NCI-H1694 (cell line): ENCODE measurements at places on chromosomes 5 and 9.

DNA sequence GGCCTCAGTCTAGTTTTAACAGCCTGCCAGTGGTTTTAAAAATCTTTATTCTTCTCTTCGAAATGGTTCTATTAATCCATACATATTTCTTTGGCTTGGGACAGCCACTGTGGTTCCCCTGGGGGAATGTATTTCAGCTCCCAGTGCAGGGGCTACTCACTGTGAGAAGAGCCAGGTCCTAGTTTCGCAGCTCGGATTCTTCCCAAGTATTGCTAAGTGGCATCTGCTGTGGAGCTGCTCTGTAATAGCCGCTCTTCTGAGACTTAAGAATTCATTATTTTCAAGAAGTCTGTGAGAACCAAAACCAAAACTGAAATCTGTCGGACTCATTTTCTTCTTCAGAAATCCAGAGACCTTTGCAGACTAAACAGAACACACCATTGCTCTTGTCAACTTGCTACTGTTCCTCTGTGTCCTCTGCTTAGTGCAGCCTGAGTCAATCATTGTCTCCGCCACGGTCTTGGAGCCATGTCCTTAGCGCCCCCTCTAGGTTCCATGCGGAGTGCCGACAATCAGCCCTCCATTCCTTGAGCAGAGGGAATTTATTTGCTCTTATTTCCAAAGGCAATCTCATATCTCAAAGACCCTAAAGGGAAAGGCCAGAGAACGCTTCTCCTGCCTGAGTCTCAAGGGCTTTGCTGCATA lies 478.2 kb downstream of the SPATA31D1 start:
- no peak for DNase-seq

DNA sequence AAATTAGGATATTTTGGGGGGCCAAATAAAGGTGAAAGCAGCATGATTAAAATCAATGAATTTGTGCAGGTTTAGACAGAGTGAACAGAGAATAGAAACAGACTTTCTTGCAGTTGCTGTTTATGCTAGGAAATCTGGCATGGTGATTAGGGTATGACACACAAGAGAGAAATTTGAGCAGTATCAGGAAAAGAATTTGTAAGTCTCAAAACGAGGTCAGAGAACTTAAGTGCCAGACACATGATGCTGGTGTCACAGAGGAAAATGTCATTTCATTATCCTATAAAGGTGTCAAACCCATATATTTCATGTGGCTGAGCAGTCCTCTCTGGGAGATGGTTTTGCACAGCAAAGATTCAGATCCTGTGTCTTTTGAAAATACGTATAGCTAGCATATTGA lies 15.7 kb downstream of the LVRN start:
- DNase-seq = no peak

DNA sequence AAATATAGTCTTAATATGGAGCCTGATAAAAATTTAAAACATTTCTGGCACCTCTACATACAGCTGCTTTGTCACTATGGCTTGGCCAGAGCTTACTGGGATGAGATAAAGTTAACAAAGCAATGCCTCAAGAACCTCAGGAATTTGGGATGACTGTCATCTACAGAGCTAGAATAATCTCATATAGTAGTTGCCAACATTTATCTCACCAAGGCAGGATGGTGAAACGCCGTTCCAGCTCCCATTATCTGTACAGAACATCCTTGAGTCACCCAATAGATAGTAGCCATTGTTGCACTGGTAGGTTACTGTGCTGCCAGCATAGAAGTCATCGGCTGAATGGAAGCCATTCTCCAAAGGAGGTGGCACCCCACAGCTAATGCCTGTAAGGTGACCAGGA lies 94.6 kb upstream of the TXNDC8 start:
- DNase-seq = no peak

- DNase-seq = no peak
Measured at GRCh38 chr9:96209407-96210271, 92.3 kb downstream of the HSD17B3 start.

DNA sequence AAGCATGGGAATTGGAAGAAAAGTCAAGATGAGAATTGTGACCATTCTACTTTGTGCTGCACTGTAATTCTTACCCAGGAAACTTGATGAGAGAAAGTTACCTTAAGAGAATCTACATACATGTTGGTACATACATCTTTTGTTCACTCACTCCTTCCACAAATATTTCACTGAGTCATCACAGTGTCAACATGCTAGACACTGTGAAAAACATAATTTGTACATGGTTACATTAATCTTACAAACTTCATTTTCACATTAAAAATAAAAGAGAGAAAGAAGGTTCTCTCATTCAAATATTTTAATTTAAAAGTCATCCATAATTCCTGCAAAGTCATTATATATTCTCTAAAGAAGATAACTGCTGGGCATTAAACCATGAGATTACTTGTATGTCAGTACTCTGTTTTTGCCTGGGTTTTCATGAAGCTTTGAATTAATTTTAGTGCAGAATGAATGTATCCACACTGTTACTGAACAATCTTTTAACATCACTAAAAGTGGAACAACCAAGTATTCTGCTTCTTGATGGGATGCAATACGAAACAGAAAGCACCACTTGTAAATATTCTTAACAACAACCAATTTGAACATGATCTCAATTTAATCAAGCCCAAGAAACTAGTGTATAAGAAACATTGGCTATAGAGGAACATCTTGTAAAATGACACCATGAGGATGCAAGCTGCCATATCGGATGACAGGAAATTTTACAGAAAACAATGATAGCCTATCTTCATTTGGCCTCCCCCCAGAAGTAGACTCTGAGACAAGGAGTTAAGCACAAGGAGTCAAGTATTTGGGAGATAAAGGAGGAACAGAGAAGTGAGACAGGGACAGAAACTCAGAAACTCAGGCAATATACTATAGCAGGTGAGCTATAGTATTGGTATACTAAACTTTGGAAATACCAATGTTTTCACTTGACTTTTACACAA lies 28.4 kb downstream of the ERP44 start:
- no peak for DNase-seq

GRCh38 chr9:110951805-110952539 lies 86.3 kb downstream of the LPAR1 start:
- DNase-seq = no peak

- no peak for DNase-seq
Measured at GRCh38 chr5:113864437-113864836, 350.9 kb downstream of the YTHDC2 start.

DNA sequence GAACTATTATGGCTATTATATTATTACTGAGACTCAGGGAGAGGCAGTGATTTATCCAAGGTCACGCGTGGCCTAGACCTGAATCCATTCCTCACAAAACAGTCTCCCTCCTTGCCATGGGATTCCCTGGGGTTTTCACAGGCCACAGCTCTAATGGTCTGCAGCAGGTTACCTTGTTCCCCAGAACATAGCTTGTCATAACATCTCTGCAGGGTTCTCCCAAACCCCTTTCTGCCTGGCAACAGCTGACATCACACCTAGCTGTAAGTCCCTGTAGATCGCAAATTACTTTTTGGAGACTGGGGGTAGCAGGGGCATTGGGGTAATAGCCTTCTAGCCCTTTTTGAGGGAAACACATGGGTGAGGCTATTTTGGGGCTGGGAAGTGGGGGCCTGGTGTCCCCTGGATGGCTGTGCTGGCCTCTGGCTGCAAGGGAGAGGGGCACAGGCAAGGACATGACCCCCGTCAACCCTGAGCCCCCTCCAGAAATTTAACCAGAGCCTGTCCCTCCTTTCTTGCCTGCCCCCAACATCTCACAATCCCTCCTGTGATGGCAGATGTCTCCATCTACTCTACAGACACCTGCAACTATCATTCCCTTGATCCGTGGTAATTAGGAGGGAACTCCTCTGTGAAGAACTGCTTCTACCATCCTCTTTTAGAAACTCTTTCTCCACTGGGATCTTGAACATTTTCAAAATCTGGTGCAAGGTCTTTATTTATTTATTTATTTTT lies 1.3 kb downstream of the CD74 start:
- no peak for DNase-seq

- DNase-seq = no peak
Measured at GRCh38 chr5:137617528-137618205, 118.2 kb downstream of the KLHL3 start.

DNA sequence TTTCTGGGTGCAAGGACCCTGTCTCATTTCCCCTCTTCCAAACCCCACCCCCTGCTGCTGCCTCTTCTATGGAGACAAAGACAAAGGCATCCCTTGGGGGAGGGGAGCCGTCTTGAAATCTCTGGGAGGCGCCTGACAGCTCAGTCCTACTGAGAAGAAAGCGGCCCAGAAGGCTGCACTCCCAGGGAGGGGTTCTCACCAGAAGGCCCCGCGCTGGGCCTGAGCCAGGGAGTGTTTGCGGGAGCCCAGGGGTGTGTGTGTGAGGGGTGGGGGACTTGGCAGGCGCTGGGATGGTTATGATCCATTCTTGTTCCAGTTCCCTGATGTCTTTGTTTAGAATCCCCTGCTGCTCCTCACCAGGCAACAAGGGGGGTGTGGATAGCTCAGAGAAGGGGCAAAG lies 45.7 kb upstream of the ALDH1B1 start:
- no peak for DNase-seq

GRCh38 chr5:10421896-10422691 lies 19.6 kb upstream of the ROPN1L start:
- no peak for DNase-seq

GRCh38 chr5:126220725-126221124 lies 202.5 kb upstream of the GRAMD2B start:
- no peak for DNase-seq

- DNase-seq = no peak
Measured at GRCh38 chr9:110126986-110127864, 80.7 kb downstream of the C9orf152 start.

GRCh38 chr5:308672-309271 lies 12.7 kb upstream of the AHRR start:
- DNase-seq = no peak

GRCh38 chr5:6595405-6595804 lies 37.4 kb downstream of the NSUN2 start:
- no peak for DNase-seq

DNA sequence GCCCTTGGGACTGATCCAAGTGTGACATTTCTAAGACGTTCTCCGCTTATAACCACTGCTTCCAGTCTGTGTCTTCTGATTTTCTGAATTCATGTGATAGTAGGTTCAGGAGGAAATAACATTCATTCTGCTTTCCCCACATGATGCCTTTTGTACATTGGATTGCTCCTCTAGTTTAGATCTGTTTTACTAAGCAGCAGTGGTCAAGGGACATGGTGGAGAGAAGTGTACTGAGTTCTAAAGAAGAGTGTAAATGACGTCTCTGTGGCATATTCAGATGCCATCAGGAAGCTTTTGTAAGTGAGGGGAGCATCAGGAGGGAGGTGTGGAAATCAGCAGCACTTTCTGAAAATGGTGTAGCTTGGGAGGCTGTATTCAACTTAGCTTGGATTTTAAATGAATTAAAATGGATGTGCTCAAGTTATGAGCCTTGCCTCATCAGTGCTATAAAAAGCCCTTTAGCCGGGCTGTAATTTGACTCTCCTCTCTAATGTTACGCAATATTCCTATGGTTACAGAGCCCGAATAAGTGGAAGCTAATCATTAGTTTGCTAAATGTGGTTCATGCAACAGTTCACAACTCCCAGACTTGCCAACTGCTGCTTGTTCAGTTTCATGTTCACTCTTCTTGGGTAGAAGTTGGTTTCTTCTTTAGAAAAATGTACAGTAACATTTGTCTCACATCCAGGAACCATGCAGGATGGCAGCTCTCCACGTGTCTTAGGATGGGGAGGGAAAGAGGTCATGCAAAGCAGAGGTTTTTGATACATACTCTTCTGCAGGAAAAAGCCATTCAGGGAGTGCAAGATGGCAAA lies 281.3 kb downstream of the ARHGAP26 start:
- peak; percentile 56 for DNase-seq

DNA sequence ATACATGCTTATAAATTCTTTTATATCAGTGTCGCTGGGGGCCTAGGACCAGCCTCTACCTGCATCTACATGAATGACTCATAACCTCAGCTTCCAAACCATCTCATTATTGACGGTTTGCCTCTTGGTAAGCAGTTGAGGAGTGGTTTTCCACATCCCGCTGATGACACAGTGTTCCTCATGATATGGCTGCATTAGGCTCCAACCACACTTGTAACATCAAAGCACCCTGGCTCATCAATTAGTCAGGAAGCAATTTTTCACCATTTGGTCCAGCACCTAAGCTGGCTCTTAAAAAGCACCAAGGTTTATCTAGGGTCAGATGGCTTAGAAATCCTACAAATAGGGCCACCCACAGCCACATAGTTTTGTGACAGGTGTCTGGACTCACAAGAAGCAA lies 402.4 kb downstream of the ARHGEF28 start:
- DNase-seq = no peak

DNA sequence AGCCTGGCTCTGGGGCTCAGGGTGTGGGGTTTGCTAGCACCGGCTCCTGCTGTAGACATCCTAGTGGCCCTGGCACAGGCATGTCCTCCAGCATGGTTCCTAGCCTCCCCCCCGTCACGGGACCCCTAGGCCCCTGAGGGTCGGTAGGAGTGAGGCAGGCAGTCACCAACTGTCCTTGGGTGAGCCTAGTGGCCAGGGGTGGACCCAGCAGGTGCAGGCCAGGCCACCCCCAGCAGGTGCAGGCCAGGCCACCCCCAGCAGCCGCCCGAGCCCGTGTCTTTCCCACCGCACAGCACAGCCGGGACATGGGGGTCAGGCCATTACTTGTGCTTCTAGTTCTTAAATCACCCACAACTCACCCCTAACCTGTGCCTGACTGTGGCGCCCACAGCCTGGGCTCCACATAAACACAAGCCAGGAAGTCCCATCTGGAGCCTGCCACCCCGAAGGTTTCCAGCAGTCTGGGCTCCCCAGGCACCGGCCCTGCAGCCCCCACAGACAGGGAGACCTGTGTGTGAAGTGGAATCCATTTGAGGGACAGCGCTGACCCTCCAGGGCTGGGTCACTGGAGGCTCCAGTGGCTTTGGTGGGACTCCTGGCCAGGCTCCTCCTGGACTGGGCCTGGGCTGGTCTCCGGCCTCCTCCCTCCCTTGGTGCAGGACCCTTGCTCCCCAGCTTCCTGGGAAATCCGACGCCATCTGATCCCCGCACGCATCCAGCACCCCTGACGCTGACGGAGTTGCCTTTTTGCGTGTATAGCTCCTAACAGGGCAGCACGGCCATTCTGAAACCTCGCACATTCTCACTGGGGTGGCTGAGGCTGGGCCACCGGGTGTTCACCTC lies 114.1 kb upstream of the LPCAT1 start:
- no peak for DNase-seq

GRCh38 chr5:20113031-20113715 lies 125.2 kb upstream of the CDH18 start:
- DNase-seq = no peak

DNA sequence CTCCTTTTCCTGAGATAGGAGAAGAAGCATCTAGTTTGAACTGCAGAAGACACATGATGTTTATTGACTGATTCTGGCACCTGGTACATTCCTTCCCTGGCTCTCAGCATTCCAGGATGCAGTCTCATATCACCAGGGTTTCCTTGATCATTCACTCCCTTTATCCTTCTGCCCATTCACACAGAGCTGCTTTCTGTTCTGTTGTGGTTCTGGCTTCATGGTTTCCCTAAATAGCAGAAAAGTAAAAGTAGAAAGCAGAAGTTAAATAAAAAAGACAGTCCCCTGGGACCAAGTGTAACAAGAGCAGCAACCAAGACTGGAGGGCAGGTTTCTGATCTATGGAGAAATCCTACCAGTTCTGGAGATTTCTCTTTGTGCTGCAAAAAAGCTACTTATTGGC lies 3.2 kb downstream of the IFNA8 start:
- no peak for DNase-seq
